ENCODE measurements at places on chromosomes 16 and 17.
A peak's percentile ranks its signal among the peaks of the same experiment; 100 is the strongest.

GRCh38 chr16:30567160-30567990 lies 4.1 kb downstream of the ZNF688 start:
- no peak for DNase-seq

- DNase-seq = no peak
These were observed 96.9 kb downstream of the RBFOX3 start for GRCh38 chr17:79513820-79514535.

GRCh38 chr16:4386451-4386805 lies 14.8 kb downstream of the VASN start:
- DNase-seq = no peak

DNA sequence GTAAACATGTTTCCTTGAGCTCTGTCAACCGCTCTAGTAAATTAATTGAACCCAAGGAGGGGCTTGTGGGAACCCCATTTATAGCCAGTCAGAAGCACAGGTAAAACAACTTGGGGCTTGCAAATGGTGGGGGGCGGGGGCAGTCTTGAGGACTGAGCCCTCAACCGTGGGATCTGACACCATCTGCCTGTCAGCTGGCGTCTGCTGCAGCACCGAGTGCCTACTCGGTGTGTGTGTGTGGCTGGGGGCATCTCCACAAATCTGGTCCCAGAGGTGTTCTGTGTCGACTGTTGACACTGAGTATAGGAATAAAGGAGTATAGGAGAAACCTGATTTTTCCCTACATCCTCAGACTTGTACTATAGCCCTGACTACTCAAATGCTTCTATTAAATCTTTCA lies 20.6 kb downstream of the CREBBP start:
- no peak for DNase-seq

DNA sequence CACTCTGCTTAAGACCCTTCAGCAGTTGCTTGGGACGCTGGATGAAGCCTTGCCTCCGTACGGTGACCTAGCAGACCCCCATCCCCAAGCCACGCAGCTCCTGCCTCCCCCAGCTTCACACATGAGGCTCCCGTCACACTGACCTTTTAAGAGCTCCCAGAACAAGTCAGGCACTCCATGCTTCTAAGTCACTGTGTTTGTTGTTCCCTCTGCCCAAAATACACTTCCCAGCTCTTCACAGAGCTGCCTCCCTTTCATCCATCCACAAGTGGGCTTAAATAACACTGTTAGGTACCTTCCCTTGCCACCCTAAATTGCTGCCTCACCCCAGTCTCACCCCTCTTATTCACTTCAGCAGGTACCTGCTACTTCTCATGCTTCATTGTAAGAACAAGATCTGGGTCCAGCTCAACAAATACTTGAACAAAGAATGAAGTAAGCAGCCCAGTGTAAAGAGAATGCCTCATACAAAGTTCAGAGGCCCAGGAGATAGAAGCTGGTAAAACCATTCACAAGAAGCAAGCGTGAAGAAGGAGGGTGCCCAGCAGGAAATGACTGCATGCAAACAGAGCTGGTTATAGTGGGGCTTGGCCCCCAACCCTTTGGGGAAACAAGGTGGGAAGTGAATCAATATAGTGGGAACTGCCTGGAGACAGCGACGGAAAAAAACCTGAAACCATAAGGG lies 5.8 kb downstream of the ZC3H7A start:
- no peak for DNase-seq

- no peak for DNase-seq
These were observed 292.0 kb upstream of the TOM1L1 start for GRCh38 chr17:54608634-54609155.

GRCh38 chr17:77778636-77779489 lies 179.6 kb upstream of the TNRC6C start:
- peak; percentile 93 for DNase-seq

DNA sequence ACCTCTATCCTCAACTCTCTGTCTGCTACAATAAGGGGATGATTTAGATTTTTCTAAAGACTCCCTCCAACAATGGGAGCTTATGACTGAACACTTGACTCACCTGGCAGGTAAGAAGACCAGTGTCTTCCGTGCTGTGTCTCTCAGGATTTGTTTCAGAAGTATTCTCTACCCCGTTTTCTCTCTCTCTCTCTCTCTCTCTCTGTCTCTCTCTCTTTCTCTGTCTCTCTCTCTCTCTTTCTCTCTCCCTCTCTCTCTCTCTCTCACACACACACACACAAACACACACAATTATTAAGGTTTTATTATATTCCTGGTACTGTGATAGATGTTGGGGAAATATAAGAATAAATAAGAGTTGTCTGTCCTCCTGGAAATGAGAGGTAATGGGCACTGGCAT lies 263.9 kb downstream of the TOX3 start:
- no peak for DNase-seq

- DNase-seq = no peak
These were observed 22.2 kb downstream of the SOCS1 start for GRCh38 chr16:11233727-11234376.

- no peak for DNase-seq
These were observed 40.3 kb upstream of the ZNF469 start for GRCh38 chr16:88342491-88342890.

DNA sequence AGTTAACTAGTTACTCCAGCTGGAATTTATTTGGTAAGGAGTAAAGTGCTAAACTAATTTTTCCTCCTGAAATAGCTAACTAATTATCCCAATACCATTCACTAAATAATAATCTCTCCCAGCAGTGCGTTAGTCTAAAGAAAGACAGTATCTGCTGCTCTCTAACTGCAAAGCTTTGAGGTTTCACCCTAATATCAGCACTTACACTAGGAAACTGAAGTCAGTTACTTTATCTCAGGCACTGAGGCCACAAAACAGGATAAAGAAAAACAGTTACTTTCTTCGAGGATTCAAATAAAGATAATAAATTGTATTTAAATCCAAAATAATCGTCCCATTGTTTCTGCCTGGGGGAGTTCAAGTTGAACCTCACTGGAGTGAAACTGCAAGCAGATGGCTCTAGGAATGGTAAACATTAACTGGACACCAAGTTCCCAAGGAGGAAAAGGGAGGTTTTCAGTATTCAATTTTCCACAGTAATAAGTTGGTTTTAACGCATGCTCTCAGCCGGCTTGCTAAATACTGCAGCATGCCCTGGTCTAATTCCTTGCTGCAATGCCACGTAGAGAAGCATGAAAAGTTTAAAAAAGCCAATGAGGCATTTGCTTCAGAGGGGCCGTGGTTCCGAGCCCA lies 20.0 kb upstream of the FOXJ1 start:
- no peak for DNase-seq

DNA sequence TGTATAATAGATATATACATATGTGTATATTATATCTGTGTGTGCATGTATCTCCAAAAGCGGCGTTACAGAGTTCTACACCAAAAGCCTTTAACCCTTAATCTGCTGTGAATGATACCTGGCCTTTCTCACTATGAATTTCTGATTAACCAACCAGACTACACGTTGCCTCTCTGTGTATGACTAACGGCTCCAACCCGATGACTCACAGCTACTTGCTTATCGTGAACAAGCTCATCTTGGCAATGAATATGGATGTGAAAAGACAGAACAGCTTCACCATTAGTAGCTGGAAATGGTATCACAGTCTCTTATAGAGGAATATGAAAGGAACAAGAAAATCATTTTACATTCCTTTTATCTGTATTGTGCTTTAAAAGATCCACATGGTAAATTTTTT lies 23.8 kb upstream of the ARHGAP44 start:
- no peak for DNase-seq

- DNase-seq = no peak
These were observed 31.0 kb downstream of the CTCF start for GRCh38 chr16:67593288-67593687.

- no peak for DNase-seq
These were observed 7.3 kb downstream of the SPOP start for GRCh38 chr17:49670641-49671040.

GRCh38 chr16:49835161-49835777 lies 20.6 kb downstream of the ZNF423 start:
- no peak for DNase-seq

- no peak for DNase-seq
These were observed 12.1 kb upstream of the FOXF1 start for GRCh38 chr16:86498155-86498670.

DNA sequence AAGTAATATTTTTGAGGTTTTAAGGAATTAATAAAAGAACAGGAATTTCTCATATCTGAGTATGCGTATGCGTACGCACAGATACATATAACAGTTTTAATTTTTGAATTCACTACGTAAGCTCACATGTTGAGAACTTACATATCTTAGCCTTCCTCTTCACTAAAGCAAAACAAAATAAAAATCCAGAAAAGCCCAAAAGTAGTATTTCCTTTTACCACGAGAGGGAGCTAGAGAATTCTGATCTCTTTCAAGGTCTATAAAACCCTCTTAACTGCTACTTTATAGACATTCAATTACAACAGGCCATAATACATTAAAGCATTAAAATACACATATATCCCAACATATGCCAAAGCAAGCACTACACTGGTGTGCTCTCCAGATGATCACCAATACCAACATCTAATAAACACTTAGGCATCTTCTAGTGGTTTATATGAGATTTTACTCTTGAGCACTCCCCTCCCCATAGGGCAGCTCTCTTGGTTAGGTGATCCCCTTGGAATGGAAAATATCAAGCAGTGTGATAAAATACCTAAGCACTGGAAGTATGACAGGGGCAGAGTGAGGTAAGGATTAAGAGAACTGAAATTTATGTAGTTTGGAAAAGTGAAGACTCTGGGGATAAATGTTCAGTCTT lies 94.0 kb downstream of the SKAP1 start:
- peak; percentile 70 for DNase-seq

DNA sequence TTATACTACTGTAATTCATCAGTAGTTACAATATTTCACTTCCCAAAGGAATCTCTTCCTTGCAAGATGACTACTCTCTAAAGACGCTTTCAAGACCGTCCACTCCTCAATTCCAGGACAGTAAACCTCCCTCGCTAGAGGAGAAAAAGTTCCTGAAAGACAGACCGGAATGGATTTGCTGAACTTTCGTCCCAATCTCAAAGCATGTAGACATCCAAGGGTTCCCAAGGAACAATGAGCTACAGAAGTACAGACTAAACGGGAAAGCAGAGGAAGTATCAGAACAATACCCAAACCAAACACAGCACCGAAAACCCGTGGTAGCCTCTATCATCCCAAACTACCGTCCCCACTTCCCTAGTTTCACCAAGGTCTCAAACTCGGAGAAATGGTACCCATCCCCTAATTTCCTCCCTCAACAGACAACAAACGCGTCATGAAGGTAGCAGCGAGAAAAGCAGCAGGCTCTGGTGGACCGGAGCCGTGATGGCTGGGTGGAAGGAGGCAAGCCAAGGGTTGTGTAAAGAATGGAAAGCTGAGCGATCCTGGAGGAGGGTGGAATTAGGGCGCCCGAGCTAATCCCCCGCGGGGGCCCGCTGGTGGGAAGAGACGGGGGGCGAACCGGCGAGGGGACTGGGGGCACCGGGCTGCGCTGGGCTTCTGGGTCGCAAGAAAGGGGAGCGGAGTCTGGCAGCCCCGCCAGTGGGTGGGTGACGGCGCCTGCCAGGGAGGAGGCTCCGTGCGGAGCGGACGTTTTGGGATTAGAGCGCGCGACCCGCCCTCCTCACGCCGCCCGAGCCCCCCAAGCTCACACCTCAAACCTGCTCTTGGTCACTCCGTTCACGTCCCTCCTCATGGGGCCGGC lies 647 bp downstream of the FBXL20 start:
- no peak for DNase-seq

DNA sequence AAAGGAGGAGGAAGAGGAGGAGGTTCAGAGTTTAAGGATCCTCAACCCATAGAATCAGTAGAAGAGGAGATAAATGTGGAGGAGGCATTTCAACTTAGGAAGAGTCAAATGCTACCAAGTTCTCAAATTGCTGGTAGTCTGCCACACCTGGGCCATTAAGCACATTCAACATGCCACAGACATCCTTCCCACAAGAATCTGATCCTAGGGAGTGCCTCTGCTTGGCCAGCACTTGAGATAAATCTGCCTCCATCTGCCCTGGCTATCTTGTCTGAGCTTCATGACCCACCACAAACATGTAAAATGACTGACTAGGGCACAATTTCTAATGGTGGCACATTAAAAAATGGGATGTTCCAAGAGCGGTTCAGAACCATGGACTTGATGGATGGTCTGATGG lies 37.3 kb upstream of the AXIN2 start:
- no peak for DNase-seq

- DNase-seq = no peak
These were observed 128.0 kb downstream of the LAT start for GRCh38 chr16:29112755-29113347.

- DNase-seq = no peak
These were observed 6.3 kb upstream of the XAF1 start for GRCh38 chr17:6749519-6749918.

GRCh38 chr17:41505007-41505808 lies at the start of gene KRT13:
TSS of gene KRT13 (minus strand) at chr17:41505612. CDS start at chr17:41505550, 62 bp downstream.
- no peak for DNase-seq

GRCh38 chr17:3318336-3318735 lies 20.2 kb upstream of the OR3A1 start:
- no peak for DNase-seq

DNA sequence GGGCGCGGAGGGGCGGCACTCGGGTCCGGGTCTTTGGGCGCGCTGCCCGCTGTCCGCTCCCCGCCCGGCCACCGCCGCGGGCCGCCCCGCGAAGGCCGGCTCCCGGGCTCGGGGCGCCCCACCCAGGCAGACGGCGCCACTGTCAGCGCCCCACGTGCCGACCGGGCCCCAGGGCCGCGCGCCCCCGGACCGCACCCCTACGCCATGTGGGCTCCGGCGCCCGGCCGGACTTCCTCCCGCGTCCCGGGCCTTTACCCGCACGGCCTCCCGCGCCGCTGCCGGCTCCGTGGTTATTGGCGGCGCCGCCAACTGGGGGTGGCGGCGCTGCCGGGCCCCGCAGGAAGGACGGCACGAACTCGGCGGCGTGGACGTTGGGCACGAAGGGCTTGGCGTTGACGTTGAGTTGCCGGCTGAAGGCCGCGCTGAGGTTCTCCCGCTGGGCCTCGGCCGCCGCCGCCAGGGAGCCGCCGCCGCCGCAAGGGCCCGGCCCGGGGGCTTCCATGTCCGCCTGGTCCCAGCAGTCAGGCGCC lies 577 bp downstream of the GSPT1 start:
- DNase-seq = no peak

DNA sequence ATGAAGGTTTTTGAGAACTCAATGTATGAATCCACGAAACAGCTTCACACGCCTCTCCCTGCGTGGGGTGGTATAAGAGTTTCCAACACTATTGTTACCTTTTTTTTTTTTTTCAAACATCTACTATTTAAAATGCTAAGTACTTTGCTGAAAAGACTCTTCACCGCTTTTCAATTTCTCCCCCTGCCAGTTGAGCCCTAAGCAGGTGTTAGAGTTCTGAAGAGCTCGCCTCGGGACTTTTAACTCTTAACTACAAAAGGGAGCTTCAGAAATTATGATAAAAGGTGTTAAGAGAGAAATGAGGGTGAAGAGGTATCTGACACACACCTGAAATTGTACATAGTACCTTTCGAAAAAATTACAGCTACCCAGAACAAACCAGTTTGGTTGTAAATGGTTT lies 20.9 kb upstream of the PSMD7 start:
- DNase-seq = no peak

DNA sequence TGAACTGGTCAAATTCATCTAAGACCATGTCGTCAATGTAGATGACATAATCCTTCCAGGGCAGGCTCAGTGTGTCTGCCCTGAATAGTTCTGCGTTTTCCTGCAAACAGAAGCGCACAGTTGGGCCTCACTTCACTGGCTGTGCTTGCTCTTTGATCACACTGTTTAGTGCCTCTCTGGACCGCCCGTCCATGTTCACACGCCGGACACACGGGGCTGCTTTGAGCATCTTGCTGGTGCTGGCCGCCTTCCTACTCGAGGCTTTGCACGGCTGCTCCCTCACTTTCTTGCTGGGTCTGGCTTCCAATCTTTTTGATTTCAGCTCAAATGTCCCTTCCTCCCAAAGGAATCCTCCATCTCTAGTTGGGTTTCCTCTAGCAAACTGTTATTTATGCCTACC lies 37.4 kb downstream of the DNAH17 start:
- DNase-seq = no peak

All from NCI-H1694 (cell line).